CD4-positive, alpha-beta T cell treated with Interleukin-15 for 4 hours (primary cell): ENCODE measurements at places on chromosomes 7 and 10.

- no peak for DNase-seq
These were observed 68.1 kb upstream of the ADCY1 start for GRCh38 chr7:45506059-45506458.

DNA sequence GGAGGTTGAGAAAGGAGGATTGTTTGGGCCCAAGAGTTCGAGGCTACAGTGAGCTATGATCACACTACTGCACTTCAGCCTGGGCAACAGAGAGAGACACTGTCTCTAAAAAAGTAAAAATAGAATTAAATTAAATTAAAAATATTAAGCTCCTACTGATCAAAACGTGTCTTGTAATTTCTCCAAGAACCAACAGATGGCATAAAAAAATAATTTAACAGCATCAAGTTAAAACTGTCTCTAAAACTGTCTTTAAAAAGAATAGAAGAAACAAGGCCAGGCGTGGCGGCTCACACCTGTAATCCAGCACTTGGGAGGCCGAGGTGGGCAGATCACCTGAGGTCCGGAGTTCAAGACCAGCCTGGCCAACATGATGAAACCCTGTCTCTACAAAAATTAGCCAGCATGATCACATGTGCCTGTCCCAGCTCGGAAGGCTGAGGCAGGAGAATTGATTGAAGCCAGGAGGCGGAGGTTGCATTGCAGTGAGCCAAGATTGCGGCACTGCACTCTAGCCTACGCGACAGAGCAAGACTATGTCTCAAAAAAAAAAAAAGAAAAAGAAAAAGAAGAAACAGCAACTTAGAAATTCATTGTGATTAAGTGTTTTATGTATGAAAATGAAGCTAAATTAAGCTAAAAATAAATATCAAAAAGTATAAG is 24.5 kb downstream of the MTPAP start:
- DNase-seq, result no peak

DNA sequence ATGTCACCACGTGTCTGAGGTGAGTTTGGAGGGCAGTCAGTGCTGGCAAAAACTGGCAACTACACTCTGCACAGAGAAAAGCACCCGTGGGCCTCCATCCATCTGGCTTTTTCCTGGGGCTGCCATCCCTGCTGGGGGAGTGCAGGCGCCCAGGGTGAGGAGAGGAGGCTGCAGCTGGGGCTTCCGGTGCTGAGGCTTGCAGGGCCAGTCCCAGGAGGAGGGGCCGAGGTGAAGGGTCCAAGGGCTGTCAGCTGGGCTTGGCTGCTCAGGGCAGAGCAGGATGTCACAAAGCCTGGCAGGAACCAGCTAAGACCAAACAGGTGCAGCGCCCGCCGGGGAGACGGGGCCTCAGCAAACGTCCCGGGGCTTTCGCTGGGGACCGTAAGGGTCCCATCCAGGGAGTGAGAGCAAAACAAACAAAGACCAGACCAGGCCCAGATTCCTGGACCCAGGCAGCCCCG is 77.2 kb downstream of the CFAP46 start:
- no peak for DNase-seq

DNA sequence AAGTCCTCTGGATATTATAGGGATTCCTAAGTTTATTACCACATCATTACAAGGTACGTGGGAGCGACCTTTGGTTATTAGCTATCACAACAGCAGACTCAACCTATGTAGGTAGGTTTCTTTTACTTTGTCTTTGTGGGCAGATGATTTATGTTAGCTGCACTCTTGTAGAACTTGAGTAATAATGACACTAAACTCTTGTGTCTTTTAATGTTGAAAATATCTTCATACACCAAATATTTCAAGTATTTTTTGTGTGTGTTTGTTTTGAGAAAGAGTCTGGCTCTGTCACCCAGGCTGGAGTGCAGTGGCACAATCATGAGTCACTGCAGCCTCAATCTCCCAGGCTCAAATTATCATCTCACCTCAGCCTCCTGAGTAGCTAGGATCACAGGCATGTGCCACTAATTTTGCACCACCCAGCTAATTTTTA is 19.2 kb upstream of the SUPV3L1 start:
- no peak for DNase-seq

- DNase-seq, result no peak
These were observed 73.2 kb downstream of the SPDYE5 start for GRCh38 chr7:75565132-75565837.

DNA sequence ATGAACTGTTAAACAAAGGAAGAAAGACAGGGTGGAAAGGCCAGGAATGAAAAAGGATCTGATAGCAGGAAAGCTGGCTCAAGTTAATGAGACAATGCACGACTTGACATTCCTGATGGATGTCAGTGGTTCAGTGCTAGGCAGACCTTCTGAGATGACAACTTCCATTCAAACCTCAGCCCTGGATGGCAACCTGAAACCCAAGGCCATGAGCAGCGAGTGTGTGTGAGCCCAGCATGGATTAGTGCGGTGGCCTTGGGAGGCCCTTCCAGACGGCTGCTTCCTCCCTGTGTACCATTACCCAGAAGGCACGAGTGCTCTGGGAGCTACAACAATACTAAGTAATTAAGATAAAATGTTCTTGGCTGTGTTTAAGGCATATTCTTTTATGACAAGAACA is 18.8 kb downstream of the TRIL start:
- DNase-seq, result no peak
